ENCODE measurements at places on chromosomes 3 and 15.

DNA sequence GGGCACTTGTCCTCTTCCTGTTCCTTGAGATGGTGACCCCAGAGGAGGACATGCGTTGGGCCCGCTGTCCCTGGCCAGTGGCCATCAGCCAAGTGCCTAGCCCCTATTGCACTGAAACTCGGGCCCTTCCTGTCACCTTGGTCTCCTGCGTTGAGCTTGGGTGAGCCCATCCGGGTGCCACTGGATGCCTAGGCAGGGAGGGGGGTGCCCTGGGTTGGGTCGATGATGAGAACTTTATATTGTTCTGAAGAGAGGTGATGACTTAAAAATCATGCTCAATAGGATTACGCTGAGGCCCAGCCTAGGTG lies 221.8 kb downstream of the SNRPN start:
- DNase-seq, result no peak

DNA sequence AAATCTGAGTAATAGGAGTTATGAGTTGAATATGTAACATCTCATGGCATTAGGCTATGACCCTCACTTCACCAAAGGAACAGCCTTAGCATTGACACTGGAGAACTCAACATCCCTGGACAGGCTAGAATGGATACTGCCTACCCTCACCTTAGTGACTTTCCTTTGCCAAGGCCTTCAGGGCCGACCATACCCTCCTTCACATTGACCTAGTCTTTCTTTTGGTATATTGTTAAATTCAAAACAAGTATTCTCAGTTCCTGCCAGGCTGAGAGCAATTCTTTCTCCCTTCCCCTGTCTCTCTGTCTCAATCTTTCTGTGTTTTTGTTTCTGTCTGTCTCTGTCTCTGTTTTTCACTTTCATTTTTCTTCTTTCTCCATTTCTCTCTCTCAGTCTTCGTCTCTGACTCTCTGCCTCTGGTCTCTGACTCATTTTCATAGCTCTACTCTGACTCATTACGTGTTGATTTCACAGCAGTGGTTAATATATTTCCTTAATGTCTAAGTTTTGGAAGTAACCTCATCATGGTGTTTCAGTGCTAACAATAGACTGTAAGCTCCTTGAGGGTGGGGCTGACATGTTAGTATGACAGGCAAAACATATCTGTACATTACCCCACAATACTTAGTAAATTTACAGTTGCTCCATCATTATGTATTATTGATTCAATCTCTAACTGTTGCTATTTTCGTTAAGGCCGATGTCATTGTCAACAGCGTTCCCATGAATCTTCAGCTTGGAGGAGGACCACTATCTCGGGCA lies 32.5 kb downstream of the PARP15 start:
- no peak for DNase-seq

DNA sequence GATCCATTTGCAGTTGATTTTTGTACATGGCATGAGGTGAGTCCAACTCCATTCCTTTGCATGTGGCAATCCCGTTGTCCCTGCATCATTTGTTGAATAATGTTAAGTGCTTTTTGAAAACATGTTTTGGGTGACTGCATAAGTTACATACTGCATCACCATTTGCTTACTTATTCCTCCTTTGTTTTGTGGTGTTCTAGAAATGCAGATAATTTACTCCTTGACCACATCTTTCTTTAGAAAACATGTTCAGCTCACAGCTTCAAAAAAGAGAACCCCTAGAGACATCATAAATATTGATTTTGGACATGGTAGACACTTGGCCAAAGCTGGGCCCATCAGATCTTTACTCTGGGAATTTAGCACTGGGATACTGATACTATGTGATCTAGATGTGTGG lies 135.3 kb upstream of the DAZL start:
- DNase-seq, result no peak

- DNase-seq, result no peak
Measured at GRCh38 chr3:104291878-104292277, 1074.8 kb upstream of the ALCAM start.

GRCh38 chr15:63089260-63090043 lies 32.2 kb upstream of the LACTB start:
- DNase-seq, result no peak

DNA sequence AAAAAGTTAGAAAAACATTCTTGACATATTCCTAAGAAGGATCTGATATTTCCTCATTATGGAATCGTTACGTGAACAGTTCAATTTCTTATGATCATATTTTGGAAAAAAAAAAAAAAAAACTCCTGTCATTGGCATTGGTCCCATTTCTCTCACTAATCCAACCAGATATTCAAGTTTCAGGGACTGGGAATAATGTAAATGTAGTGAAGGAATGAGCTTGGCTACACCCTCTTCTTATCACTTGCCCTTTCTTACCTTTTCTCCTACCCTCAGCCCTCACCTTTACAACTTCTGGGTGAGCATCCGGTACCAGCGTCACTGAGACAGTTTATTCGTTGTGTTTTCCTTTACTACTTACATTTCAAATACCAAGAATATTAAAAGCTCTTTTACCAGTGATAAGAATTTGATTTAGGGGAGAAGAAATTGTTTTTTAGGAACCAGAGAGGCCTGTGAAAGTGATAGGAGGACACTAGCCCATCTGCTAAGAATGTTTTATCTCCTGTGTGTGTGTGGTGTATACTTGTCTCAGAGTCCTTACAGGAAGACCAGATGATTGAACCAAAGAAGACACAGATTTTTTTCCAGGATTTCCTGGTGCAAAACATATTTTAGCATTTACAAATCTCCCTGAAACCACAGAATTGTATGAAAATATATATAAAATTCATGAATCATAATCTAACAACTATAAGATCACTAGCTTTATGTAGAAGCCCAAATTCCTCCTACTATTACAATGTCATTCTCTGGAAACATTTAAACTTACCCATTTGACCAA lies 946.7 kb downstream of the ZPLD1 start:
- DNase-seq, result no peak

GRCh38 chr15:95267481-95267880 lies 1036.1 kb downstream of the MCTP2 start:
- DNase-seq, result no peak

DNA sequence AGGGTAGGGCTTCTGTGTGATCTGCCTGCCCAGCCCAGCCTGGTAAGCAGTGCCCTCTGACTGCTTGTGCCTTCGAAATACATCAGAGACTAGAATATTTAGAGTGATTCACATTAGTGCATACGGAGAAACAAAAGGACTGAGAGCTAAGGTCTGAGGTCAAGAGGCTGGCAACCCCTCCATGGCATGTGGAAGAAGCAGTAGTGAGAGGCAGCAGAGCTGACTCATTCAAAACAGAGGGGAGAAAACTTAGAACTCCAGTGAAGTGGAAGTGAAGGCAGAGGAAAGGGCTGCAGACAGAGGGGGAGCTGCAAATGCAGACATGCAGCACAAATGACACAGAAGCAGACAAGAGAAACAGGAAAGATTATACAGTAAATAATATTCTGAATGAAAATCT lies 61.6 kb downstream of the ULK4 start:
- no peak for DNase-seq

GRCh38 chr3:119140466-119140865 lies 5.5 kb upstream of the TEX55 start:
- no peak for DNase-seq

GRCh38 chr3:187361835-187362234 lies 6.3 kb upstream of the RTP4 start:
- DNase-seq, result no peak

GRCh38 chr3:193134856-193135255 lies 106.2 kb upstream of the PLAAT1 start:
- no peak for DNase-seq

GRCh38 chr15:74631935-74632560 lies 16.4 kb downstream of the CLK3 start:
- DNase-seq, result peak; percentile 18

GRCh38 chr3:118348169-118348557 lies 686.5 kb downstream of the IGSF11 start:
- no peak for DNase-seq

DNA sequence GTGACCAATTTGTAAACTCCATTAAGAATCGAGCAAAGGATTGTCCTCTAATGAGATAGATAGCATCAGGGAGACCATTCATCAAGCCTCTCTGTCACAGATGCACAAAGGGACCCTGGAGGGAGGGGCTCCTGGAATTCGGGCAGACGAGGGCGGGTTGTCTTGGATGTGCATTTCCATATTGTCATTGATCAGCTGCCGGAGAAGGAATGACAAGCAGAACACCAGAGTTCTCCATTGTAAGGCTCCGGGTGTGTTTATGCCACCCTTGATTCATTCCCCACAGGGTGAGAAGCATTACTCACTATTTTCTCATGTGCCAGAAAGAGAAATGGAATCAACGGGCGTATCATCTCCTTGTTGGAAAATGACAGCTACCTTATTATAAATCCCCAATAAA lies 167.5 kb downstream of the EBLN2 start:
- no peak for DNase-seq

DNA sequence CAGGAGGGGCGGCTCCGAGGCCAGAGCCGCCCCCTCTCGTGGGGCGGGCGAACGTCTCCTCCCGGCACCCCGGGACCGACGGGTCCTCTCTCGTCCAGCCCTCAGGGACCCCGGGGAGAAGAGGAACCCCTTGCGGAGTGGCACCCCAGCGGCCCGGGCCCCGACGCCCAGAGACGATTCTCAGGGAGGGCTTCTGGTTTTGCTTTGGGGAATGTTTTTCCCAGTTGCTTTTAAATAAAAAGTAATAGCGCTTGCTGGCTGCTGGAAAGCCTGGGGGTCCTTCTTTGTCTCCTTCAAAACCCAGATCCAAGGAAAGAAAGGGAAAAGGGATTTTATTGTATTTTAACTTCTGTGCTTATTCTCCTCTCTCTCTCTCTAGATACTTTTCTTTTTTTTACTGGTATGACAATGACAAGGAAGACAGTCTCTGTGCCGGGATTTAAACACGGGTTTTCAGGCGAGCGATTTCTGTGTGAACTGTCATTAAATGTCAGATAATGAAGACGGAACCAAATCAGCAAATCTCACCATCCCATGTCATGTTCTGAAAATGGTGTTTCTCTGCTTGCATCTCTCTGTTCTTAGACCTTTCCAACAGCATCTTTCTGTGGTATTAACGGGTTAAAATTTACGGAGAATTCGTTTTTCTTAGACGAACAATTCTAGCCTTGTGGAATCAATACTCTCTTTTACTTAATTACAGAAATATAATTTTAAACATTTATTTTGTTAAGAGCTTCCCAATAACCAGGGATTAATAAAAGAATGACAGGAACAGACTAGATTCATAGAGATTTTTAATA lies 530 bp upstream of the PCOLCE2 start:
- DNase-seq, result no peak

DNA sequence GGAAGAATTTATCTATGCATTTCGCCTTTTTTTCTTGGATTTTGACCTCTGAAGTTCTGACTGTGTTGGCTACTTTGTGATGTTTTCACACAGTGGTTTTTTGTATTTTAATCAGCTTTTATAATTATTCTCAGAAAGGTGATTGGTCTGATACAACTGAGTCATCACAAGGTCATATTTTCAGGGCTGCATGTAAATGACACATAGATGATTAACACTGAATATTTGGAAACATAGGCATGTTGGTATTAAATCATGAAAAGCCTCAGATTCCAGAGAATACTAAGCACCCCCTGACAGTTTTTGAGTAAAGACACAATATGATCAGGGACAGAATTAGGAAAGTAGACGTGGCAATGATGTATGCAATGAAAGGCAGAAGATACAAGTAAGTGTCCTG lies 175.5 kb upstream of the SLCO3A1 start:
- DNase-seq, result no peak

GRCh38 chr15:72999586-72999985 lies 52.7 kb upstream of the NEO1 start:
- no peak for DNase-seq

DNA sequence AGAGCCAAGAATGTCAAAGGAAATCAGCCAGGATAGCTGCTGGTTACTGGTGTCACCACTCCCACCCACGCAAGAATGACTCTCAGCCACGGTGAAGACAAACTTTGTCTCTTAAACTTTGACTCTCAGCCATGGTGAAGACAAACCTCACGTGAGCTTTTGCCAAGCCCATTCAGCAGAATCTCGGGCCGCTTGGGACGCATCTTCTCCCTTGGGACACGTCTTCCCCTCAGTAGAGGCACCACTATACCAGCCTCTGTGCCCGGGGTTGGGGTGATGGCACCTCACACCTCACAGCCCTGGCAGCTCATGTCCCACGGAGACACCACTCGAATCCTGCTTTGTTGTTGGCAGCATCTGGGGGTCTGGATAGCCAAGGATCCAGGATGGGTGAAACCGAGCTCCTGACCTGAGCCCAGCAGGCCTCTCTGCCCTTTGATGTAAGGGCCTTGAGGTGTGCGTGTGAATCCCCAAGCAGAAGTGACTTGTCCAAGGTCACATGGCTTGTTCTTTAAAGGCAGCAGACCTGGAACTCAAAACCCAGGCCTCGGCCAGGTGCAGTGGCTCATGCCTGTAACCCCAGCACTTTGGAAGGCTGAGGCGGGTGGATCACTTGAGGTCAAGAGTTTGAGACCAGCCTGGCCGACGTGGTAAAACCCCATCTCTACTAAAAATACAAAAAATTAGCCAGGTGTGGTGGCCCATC lies 21.8 kb downstream of the RBPMS2 start:
- no peak for DNase-seq

GRCh38 chr3:44674211-44674610 lies 25.7 kb downstream of the ZNF35 start:
- DNase-seq, result no peak

- no peak for DNase-seq
Measured at GRCh38 chr3:45566951-45567411, 27.6 kb upstream of the LIMD1 start.
